COR-L47 (cell line): ENCODE measurements at places on chromosomes 1 and 21.

DNA sequence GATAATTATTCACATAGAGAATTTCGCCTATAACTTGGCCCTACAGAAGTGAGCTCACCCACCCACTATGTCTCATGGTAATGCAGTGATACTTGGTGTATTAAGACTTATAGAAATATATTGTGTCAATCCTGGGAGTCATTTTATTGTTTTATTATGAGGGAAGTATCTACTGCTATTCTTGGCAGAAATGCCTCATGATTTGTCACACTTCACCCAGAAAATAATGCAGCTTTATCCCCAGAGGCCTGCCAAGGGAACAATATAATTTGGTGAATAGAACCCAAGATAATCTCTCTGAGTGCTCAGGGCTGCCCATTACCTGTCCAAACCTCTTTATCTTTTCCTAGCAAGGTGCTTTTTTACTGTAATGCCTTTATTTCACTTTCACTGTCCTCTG is 98.0 kb downstream of the ZP4 start:
- no peak for DNase-seq

GRCh38 chr1:30036229-30036547 is 687.2 kb downstream of the MATN1 start:
- no peak for DNase-seq

- no peak for DNase-seq
Measured at GRCh38 chr1:248697907-248698306, 4.7 kb downstream of the OR14I1 start.

GRCh38 chr1:83701355-83701754 is 297.6 kb downstream of the TTLL7 start:
- DNase-seq = no peak

DNA sequence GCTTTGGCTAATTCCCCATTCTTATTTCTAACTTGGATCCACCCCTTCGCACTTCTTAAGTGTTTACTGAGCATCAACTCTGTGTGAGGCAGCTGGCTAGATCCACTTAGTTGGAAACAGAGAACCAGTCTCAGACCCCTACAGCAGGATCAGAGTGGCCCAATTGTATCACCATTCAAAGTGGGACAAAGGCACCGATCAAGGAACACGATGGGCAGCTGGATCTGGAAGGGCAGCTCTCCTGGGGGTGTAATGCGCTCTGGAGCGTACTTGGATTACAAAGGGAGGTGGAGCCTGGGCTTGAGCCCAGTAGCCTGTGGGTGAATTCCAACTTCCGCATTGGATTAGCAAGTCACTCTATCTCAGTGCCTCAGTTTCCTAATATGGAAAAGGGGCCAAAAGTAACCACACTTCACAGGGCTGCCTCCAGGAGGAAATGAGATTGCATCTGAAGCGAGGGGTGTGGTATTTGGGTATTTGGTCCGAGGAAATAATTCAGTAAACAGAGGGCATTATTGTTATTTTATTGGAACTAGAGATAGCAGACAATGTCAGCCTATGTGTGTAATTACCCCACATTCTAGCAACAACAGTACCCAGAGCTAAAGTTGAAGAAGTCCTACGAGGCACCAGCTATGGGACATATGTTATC is 11.9 kb downstream of the ECE1 start:
- DNase-seq = no peak

GRCh38 chr1:206570529-206570928 is 41.7 kb downstream of the EIF2D start:
- no peak for DNase-seq

- no peak for DNase-seq
Measured at GRCh38 chr1:29703596-29704370, 467.5 kb downstream of the PTPRU start.

GRCh38 chr1:39426346-39426745 is 65.1 kb upstream of the BMP8A start:
- DNase-seq = no peak

- no peak for DNase-seq
Measured at GRCh38 chr21:34243562-34243961, 120.2 kb upstream of the KCNE2 start.

GRCh38 chr1:29502225-29502910 is 266.0 kb downstream of the PTPRU start:
- DNase-seq = no peak

DNA sequence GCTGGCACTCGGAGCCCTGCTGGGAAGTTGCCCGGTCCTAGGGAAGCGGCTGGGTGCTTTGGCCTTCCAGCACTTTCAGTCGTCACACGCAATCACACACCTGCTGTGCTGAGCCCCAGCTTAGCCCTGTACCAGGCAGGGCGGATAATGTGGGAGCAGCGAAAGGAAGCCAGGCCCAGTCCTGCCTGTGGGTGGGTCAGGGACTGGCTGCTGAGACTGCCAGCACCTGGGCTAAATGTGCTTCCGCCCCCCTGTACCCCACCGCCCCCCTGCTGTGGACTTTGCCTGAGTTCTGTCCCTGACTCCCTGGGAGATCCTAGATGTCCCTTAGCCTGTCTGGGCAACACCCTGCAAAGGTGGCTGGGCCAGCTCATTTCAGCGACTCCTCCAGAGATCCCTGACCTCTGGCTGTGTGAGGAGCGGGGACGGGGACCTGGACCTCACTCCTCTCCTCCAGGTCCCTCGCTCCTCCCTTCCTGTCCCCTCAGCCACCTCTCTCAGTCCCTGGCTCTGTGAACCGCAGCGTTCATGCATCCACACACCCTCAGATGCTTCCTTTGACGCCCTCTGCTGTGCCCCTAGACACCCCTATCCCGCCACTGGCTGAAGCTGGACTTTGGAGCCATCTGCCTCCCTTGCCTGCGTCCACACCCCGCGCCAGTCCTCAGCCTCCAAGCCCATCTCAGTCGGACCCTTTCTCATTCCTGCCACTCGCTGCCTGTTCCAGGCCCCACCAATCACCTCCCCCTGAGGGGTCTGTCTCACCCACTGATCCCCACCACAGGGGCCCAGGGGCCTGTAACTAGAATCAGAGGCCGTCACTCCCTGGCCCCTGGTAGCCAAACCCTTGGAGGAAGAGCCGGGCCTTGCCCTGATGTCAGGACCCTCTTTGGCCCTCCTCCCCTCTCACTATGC is 1.4 kb downstream of the MMEL1 start:
- no peak for DNase-seq

DNA sequence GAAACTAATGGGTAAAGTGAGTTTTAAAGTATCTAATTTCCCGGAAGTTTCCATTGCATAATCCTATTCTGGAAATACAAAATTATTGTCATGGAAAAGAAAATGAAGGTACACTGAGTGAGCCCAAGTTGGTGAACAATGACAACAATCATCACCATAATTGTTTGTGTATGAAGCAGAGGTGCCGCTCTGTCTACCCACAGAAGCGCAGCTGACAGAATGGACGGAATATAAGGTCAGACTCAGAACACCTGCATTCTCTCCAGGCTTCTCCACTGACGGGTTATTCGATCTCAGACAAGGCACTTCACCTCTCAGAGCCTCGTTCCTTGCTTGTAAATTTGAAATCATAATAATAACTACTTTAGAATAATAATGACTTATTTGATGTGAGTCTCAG is 99.1 kb upstream of the NGF start:
- peak; percentile 90 for DNase-seq

DNA sequence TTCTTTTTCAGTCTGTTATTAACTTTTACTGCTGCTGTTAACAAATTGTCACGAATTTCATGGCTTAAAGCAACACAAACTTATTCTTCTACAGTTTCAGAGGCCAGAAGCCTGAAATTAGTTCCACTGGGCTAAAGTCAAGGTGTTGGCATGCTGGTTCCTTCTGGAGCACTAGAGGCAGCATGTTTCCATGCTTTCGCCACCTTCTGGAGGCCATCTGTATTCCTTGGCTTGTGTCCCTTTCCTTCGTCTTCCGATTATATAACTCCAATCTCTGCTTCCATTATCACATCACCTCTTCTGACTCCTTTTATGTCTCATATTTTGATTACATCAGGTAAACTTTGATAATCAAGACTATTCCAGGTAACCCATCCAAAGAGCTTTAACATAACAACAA is 1742.1 kb downstream of the BRINP3 start:
- no peak for DNase-seq

- no peak for DNase-seq
Measured at GRCh38 chr1:16607433-16607851, 5.9 kb downstream of the NBPF1 start.

- no peak for DNase-seq
Measured at GRCh38 chr1:1332031-1332755, 1.1 kb downstream of the TAS1R3 start.

DNA sequence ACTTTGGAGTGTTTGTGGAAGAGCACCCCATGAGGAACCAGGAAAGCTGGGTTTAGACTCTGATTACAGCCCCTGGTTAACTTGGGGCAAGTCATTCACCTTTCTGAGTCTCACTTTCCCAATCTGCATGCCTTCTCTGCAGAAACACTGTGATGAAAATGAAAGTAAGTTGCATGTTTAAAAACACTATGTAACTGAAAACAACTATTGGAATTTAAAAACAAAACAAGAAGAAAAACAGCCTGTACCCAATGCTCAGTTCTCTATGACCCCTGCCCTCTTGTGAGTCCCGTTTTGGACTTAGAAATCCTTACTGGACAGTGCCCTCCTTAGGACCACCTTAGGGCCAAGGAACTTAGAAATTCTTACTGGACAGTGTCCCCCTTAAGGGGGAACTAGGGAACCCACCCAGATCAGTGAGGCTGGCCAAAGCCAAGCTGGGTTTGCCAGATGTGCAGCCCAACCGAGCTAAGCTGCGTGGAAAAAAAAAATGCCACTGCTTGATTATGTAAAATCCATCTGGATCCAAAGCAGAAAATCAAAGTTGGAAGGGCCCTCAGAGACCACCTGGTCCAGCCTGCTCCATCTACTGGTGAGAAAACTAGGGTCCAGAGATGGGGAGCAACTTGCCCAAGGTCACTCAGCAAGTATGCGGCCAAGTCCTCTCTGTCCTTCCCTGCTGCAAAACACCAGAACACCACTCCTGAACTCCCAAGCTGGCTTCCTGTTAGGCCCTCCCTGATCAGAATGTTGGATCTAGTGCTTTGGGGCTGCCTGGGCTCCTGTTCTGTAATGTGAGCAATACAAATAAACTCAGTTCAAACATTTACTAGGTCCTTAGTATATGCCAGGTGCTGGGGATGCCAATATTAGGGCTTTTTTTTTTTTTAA is 77.7 kb downstream of the MRPL37 start:
- no peak for DNase-seq

DNA sequence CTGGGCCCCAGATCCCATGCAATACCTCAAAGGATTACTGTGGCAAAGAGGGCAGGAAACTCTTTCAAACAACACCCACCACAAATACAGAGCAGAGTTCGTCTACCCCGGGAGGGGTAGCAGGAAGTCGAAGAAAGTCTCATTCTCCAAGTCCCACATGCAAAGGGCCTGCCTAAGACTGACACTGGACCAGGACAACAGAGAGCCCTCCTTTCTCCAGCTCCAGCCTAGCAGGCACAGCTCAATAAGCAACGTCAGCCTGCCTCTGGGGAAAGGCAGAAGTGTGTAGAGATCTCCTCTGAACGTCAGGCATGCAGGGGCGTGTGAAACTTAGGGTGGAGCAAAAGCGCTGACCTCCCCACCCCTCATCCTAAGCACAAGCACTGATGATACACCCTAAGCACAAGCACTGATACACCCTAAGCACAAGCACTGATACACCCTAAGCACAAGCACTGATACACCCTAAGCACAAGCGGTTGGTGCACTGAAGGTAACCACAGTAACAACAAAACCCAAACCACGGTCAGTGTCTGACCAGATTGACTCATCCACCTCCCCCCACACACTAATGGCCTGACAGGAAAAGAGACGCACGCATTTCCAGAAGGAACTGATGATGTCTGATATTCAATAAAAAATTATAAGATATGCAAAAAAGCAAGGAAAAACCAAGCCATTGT is 1.3 kb downstream of the KRTAP12-3 start:
- no peak for DNase-seq

- DNase-seq = no peak
Measured at GRCh38 chr1:6258675-6259074, 2.2 kb downstream of the GPR153 start.
